T-helper 17 cell (primary cell): ENCODE measurements at places on chromosomes 6 and 20. TPM values are rescaled to one million over a fixed set of nuclear protein-coding genes. Genes with fewer than 3 reads are reported as not detected.

DNA sequence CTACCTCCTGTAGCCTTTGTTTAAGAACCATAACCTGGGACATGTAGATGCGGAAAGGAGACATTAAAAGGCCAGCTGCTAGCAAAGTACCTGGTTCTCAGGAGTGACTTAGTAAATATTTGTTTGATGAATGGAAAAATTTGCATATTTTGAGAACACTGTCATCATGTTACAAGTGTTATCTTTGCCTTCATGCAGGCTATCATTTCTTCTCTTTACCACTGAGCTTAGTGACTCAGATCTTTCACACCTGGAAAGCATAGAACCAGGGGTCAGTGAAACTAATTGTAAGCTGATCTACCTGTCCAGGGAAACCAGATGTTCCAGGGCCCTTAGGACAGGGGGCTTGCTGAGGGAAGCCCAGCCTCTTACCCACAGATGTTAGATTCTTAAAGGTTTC lies 5.4 kb downstream of the ZFP57 start:
- DNase-seq: no peak

DNA sequence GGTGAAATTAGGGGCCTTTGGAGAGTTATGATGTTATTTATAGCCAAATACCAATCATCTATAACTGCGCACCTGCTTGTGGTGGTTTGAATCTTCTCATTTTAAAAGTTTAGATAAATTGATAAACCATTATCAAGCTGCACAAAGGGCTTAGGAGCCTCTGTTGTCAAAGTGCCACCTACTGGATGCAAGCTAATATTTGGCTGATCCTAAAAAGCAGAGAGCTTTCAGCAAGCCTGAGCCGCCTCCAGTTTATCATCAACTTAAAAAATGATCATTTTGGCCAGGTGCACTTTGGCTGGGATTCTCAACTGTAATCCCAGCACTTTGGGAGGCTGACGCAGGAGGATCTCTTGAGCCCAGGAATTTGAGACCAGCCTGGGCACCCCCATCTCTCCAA lies 58.5 kb upstream of the ATXN1 start:
- no peak for DNase-seq

- DNase-seq: no peak
Observed at GRCh38 chr6:125273251-125273650, 28.5 kb downstream of the HDDC2 start.

Gene RIPOR3
- total RNA-seq: not detected

Gene PTCRA
- 35.0 TPM for total RNA-seq

GRCh38 chr6:100228437-100228833 lies 234.4 kb upstream of the MCHR2 start:
- no peak for DNase-seq

DNA sequence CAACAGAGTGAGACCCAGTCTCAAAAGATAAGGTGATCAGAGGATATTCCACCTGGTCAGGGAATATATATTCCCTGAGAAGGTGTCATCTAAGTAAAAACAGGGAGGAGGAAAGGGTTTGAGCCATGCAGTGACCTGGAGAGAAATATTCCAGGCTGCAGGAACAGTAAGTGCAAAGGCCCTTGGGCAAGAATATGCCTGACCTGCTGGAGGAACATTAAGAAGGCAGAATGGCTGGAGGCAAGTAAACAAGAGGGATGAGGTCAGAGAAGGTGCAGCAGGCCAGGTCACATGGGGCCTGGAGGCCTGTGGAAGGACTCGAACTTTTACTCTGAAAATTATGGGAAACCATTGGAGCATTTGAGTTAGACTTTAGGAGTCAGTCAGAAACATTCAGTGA lies 6.7 kb downstream of the DEF6 start:
- no peak for DNase-seq

Gene WFDC12
- total RNA-seq: not detected

Gene ZNF334
- 0.21 TPM for total RNA-seq

Gene SLC35D3
- not detected for total RNA-seq

- DNase-seq: no peak
Observed at GRCh38 chr6:53461696-53462095, 83.2 kb downstream of the GCLC start.

Gene ZBTB46
- total RNA-seq: 0.72 TPM
